ENCODE measurements at places on chromosomes 11 and 22.

DNA sequence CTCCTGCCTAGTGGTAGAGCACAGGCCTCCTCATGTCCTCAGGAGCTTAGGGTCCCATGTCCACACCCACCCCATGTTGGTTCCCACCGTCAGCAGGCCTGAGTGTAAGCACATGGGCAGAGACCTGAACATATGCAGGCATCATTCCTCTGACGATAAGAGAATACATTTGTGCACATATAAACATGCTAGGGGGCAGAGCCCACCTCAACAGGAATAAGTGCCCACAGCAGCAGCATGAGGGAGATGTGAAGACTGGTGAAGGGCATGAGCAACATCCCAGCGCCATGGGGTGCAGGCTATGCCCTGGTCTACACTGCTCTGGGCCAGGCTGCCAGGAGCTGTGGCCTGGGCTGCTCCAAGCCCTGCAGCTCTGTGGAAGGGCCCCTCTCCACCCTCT is 16.9 kb downstream of the ADORA2A start:
- no peak for DNase-seq

DNA sequence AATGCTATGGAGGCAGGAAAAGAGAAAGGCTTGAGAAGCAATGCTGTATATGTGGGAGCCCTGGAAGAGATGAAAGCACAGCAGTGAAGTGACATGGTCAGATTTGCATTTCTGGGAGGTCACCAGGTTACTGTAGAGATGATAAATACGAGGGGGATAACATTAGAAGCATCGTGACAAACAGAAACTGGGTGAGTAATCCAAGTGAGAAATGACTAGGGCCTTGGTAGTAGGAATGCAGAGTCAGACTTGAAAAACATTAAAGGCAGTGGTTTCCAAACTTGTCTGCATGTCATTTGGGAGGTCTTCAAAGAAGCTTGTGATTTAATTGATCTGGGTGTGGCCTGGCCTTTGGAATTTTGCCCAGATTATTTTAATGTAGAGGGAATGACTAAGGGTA is 43.9 kb downstream of the CCDC34 start:
- peak; percentile 16 for DNase-seq

GRCh38 chr11:58742140-58742539 is 10.4 kb upstream of the GLYAT start:
- DNase-seq, result no peak

GRCh38 chr11:14148653-14149273 is 186.2 kb downstream of the SPON1 start:
- no peak for DNase-seq

DNA sequence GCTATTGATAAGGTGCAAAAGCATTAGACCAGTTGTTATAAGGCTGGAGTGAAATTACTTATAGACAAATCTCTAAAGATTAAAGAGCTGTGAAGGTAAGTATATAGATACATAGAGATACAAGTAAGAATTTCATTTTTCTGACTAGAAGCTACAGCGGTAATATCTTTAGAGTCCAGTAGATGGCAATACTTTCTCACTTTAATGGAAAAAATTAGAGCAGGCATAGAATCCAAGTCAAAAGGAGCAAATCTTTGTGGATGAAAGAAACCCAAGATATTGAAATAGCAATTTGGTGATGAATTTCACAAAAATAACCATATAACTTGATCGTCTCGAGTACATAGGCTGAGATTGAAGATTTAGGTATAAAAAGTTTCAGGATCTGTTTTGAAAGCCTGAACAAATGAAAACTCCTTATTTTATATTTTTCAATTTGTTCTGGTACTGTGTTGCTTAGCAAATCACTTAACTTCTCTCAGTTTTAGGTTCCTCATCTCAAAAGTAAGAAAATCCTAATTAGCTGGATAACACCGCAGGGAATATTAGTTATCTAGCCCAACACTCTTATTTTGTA is 81.9 kb downstream of the UVRAG start:
- no peak for DNase-seq

Measured in activated CD4-positive, alpha-beta T cell treated with anti-CD3 and anti-CD28 coated beads for 36 hours (primary cell).